ENCODE measurements at places on chromosomes 5 and 9. TPM values are rescaled to one million over a fixed set of nuclear protein-coding genes. Genes with fewer than 3 reads are reported as not detected.

DNA sequence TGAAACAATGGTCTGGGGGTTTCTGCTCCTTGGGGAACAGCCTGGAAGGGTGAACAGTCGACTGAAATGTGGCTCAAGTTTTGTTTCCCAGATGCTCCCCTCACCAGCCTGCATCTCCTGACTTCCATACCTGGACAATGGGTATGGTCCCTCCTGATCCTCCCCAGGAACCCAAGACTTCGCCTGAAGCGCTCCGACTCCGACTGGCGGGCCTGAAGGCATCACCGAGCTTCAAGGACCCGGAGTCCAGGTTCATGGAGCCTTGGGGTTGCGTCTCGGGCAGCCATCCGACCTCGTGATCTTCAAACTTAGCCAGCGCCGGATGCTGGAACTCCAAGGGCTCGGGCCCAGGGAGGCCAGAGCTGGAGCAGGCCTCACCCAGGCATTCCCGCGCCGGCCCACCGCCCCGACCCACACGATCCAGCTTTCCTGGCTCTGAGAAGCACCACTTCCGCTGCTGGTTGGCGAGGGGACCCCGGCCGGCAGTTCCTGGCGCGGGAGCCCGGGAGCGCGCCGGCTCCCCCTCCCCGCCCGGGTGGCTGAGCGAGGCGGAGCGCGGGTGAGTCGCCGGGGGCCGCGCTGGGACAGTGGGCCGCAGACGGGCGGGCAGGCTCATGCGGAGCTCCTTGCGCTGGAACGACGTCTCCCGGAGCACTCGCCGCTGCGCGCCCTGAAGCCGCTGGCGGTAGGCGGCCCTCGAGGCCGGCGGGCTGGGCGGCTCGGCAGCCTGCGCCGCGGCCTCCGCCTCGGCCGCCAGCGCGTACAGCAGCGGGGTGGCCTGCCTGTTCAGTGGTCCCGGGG lies 5.2 kb downstream of the SHROOM1 start:
- DNase-seq: no peak

Gene C5orf46
- not detected for total RNA-seq

GRCh38 chr5:122327110-122327509 lies 15.1 kb downstream of the SNCAIP start:
- DNase-seq: no peak

DNA sequence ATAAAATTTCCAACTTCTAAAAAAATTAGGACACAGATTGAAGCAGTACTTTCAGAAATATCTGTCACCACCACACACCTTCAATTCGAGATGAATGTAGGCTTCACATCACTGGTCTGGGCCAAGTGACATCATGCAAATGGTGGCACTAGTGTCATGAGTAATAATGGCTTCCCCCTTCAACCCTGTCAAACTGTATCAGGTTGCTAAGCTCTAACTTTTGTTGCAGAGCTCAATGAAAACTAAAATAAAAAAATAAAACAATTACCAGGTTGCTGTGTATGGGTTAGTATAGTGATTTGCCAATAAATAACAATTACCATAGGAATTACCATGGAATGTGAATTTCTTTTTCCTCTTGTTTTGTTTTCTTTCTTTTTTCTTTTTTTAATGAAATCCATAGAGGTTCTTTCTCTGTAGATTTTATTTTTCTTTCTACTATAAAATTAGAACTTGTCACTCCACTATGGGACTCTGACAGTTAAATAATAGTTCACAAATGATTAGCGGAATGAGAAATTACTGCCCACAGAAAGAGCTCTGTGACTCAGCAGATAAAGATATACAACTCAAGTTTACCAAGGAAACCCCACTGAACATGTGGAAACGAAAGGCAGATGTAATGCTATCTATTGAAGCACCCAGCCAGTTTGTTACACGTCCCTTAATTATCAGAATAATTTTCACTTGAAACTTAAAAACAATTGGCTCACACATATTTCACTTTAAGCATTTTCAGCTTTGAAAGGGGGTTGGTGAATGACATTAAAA lies 783.8 kb upstream of the WWC1 start:
- no peak for DNase-seq

DNA sequence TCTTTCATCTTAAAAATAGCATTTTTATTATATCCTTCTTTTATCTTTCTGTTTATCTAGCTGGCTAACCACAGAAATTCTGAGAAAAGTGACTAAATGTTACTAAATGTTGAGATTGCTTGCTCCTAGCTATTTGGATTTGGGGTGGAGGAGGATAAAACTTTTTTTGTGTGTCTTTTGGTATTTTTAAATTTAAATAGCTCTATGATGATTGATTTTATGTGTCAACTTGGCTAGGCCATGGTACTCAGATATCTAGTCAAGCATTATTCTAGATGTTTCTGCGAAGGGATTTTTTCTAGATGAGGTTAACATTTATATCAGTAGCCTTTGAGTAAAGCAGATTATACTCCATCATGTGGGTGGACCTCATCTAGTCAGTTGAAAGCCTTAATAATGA lies 75.0 kb downstream of the GCNT1 start:
- no peak for DNase-seq

GRCh38 chr5:57834829-57835608 lies 352.4 kb upstream of the ACTBL2 start:
- DNase-seq: no peak

- DNase-seq: no peak
Measured at GRCh38 chr5:39355324-39355723, 9.0 kb downstream of the C9 start.

DNA sequence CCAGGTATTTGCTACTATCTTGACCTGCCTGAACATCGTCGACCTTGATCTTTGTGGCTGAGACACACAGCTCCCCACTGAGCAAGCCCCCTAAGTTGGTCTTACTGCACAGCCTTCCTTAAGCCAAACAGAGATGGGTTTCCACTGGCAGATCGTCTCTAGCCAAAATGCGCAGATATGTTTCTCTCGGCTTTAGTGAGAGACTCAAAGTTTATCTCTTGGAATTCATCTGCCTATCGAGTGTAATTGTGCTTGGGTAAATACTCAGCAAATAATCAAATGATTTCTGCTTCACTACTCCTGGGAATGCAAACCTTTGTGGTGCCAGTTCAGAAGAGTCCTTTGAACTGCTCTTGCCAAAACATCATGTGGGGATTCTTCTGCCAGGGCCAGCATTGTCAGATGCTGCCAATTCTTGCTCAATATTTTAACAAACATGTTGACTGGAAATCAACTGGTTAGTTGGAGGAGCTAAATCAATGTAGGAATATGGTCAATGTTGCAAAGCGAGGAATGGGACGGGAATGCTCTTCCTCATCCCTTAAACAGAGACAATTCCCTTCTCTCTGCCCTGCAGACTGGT lies 141.2 kb upstream of the SLC28A3 start:
- no peak for DNase-seq

GRCh38 chr5:162995568-162995967 lies 441.8 kb upstream of the CCNG1 start:
- DNase-seq: no peak

DNA sequence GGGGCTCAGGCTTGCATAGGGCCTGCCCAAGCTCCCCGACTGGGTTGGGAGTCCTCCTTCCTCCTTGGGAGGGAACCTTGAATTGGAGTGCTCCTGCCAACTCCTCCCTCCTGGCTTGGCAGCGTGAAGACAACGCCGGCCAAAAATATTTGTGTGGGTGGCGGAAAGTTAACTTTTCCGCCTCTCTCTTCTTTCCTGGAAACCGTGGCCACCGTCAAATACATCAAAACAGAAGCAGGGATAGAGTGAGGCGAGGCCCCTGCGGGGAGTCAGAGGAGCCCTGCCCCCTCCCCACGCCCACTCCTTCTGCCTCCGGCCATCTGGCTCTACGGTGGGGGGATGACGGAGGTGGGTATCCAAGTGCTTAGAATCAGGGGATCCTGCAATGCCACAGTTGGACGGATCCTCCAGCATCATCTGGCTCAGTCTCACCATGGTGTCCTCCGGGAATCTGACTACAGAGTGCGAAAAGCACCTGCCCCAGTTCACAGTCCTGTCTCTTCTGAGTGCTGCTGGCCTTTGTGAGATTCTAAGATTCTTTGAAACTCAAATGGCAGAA lies 25.2 kb upstream of the SYNPO start:
- DNase-seq: no peak

- no peak for DNase-seq
Measured at GRCh38 chr5:171122372-171122771, 186.7 kb upstream of the TLX3 start.

Gene CYLC2
- total RNA-seq: not detected

Gene ENHO
- 0.50 TPM for total RNA-seq

DNA sequence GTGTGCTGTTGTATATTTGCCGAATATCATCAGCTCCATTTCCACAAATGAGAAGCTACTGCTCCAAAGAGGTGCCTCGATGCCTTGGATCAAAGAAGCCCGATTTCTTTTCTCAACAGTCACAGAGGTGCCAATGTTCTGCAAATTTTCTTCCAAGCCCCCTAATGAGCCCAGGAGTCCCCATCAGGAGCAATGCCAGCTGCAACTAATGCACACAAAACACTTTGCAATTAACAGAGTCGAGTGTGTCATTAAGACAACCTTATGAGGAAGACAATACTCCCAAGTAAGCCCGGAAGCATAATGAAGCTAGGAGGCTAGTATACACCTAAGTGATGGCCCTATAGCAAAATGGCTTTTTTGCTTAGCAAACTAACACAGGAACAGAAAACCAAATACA lies 247.0 kb downstream of the TRIM32 start:
- DNase-seq: no peak

Gene SLC4A9
- not detected for total RNA-seq

DNA sequence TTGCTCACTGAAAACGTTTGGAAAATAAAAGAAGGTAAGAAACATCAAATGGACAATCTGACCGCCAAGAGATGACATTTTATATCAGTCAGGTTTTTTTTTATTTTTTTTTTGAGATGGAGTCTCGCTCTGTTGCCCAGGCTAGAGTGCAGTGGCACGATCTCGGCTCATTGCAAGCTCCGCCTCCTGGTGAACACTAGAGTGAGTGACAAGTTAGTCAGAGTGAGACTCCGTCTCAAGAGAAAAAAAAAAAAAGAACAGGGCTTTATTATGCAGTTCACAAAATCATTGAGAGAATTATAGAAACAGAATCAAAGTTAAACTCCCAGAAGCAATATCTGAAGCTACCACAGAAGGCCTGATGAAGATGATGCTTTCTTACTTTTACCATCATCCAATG lies 70.1 kb downstream of the DTWD2 start:
- DNase-seq: no peak

DNA sequence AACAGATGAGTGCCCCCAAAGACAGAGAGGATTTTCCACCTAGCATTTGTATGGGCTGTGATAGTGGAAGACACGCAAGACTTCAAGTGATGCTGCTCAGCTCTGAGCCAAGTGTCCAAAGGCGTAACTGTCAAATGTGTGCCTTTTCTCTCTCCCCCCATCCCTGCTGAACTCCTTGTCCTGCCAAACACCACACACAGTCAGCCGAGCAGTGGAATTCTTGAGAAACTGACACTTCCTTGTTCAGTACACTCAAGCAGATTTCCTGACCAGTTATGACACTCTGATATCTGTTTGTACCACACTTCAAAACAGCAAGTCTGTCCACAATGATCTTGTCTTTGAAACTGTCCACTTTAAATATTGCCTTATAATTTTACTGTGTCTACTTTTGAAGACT lies 166.4 kb downstream of the PIK3R1 start:
- DNase-seq: peak; percentile 91

Gene DNAH5
- 0.75 TPM for total RNA-seq

GRCh38 chr5:87949676-87950631 lies 318.7 kb downstream of the TMEM161B start:
- no peak for DNase-seq

DNA sequence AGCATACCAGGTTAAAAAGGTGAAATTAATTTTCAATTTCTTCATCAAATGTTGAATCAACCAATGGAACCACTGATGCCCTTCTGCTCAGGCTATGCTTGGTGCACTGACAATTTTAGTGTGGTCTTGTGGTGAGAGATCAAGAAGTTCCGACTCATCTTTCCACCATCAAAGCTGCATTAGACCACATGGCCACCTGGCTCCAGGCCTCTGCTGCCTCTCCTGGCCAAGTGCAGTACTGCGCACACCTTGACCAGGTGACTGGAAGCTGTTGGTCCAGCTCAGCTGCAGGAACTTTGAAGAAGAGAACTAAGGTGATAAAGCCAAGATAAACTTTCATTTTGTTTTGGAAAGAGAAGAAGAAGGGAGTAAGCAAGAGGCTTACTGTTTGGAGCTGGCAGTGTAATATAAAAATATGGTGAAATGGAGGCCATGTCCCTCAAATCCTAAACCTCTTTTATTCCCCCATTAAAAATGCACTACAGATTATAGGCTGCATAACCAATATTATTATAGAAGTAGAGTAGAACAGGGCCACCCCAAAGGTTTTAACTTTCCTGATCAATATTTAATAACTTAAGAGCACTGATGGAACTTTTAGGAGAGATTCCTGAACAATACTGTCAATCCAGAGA lies 315.5 kb upstream of the C9orf72 start:
- no peak for DNase-seq

Gene F2RL1
- total RNA-seq: 1.2 TPM

DNA sequence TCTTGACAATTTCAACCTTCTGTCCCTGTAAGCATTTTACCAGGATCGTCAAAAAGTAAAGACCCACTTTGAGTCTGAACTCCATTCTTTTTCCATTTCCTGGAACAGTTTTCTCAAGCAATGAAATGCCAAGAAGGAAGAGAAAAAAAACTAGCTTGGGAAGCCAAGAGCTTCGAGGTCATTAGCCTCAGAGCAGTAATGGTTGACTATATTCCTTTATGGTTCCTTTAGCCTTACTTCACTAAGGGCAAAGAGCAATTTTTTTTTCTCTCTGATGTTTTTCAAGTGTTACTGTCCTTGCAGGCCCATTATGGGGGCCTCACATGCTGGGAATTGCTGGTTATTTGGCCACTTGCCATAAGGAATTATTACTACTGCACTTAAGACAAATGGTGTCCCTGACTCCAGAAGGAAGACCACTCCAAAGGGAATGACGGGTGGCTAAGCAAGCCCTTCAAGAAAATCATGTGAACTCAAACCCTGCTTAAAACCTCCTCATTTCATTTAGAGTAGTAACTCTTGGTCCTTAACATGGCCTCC lies 37.1 kb downstream of the BNC2 start:
- no peak for DNase-seq

GRCh38 chr5:30759731-30760130 lies 433.8 kb upstream of the CDH6 start:
- DNase-seq: no peak

All from esophagus muscularis mucosa (tissue), 4 donors.